ENCODE measurements at places on chromosomes 6 and 20.
A peak's percentile ranks its signal among the peaks of the same experiment; 100 is the strongest.

DNA sequence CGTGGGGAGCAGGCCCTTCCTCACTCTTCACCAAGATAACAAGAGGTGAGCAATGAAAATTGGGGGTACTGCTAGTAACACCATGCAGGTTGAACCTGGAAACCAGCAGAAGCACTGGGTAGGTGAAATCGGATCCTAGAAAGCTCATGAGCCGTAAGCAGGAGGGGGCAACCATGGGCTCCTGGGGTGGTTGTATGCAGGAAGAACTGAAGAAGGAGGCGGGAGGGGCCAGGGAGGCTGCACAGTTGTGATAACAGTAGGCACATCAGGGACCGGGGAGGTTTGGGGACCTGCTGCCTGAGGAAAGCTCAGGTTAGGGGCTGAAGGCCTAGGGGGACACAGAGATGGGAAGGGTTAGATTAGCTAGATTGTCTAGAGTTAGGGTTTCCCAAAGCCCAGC is 5.6 kb upstream of the LY6G5C start:
- no peak for DNase-seq

DNA sequence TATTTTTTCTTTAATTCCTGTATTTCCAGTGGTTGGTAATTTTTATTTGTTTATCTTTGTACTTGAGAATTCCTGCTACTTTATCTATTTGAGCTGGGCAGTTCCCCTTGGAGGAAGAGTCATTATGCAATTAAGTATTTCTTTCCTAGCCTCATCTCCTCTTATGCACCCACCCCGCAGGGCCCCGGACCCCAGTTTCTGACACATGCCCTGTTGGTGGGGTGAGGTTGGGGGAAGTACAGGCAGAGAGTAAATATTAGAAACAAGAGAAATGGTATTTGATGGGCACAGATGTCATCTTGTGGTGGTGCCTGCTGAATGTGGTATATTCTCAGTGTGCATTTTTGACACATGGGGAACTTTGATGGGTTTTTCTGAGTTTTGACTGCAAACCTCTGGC is 602.7 kb upstream of the NOX3 start:
- no peak for DNase-seq

DNA sequence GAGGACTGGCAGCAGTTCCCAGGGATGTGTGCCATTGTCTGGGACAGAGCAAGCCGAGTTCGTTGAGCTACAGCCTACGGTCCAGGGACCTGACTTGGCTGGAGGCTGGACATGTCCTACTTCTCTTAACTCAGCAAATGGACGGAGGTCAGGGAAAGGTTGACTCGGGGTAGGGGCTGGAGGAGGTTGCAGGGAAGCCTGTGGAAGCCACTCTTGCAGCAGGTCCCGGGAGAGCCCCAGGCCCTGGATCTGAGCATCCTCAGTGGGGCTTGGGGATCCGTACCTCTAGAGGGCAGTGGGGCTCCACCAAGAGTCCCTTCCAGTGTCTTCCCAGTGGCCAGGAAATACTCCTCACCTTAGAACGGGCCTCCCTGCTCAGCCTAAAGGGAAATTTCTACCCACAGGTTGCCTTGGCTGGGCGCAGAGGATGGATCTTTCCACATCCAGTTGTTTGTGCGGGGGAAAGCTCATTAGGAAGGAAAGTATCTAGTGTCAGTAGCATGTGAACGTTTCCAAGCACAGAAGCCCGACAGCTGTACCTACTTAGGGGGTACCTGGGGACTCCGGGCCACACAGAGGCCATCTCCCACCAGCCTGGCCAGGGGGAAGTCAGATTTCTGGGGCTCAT is 170.2 kb downstream of the NFATC2 start:
- DNase-seq, result peak; percentile 28

DNA sequence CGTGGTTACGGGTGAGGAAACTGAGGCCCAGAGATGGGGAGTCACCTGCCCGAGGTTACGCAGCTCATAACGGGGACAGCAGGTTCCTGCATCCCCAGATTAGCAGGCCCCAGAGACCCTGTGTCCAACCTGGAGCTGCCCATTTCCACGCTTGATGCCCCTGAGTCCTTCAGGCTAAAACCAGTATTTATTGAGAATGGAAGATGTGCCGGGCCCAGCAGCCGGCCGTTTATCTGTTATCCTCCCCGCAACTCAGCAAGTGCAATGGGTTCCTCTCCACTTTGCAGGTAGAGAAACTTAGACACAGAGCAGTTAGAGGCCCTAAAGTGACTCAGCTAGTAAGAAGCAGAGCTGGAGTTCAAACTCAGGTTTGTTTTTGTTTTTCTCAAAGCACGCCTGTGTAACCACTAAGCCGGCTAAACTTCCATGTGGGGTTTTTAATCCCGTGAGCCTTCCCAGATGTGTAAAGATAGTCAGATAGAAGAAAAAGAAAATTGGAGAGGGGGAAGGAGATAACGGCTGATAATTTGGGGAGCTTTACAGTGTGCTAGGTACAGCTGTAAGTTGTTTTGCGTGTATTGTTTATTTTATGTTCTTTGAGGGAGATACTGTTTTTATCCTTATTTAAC is 775 bp downstream of the PFDN4 start:
- no peak for DNase-seq

- DNase-seq, result no peak
Observed at GRCh38 chr20:39129523-39129922, 167.4 kb downstream of the DHX35 start.

GRCh38 chr6:36701401-36701991 is 3.9 kb downstream of the RAB44 start:
- DNase-seq, result no peak

DNA sequence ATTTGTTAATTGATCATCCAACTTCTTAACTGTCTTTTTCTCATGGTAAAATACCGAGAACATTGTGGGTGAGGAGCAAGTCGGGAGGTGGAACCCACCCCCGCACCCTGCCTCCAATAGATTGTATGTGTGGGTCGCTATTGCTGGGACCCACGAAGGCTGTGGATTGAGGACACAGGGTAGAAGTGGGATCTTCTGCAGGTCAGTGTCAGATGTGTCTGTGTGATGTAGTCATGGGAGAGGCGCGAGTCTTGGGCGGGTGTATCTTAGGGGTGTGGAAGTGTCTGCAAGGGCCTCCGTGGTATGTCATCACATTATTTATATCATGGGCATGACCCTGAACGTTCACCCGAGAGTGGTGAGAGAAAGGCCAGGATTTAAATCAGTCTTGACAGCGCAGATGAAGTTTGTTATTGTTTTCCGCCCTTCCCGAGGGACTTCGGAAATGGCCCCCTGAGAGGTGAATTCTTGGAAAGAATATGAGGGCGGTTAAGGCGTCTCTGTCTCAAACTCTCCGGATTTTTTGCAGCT is 472 bp upstream of the PAQR8 start:
- DNase-seq, result peak; percentile 2

DNA sequence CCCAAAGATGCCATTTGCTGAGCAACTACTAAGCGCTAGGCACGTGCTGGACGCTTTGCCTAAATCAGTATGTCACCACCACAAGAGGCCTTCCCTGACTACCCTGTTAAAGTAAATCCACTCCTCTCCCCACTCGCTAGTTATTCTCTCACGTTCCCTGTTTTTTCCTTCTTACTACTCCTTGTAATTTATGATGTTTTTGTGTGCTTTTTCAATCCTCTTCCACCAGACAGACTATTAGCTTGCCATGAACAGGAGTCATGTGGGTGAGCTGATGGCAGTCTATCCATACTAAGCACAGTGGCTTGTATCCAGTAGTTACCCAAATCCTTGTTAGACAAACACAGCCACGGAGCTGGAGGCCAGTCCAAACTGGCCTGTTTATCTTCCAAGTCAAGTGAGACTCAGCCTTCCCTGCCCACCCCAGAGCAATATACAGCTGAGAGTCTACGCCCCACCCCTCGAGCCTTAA is 41.2 kb downstream of the C6orf132 start:
- DNase-seq, result no peak

DNA sequence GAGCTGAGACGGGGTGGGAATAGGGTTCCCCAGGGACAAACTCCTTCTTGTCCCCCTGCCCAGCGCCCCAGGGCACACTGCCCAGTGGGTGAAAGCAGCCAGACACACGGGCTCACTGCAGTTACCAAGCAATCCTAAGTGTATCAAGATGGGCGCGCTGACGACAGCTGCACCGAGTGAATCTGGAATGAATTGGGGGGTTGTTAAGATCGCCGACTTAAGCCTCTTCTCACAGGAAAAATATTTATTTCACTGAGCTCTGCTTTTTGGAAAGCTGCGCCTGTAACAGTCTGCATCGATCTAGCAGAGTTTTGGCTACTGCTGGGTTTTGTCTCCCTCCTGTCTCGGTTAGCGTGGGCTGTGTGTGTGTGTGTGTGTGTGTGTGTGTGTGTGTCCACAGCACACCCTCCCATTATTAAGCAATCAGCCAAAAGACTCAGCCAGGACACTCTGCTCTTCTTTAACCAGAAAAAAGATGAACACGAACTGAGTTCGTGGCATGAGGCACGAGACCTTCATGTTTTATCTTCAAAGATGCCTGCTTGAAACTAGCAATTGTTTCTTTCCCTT is 35.9 kb downstream of the RIPOR3 start:
- no peak for DNase-seq

GRCh38 chr20:44006126-44006525 is 91.5 kb downstream of the TOX2 start:
- DNase-seq, result no peak

- peak; percentile 32 for DNase-seq
Observed at GRCh38 chr20:6142348-6142993, 19.6 kb upstream of the FERMT1 start.

Data from activated T-cell treated with anti-CD3 and anti-CD28 coated beads for 24 hours (primary cell).